ENCODE measurements at places on chromosomes 6 and 20.
A peak's percentile ranks its signal among the peaks of the same experiment; 100 is the strongest.

DNA sequence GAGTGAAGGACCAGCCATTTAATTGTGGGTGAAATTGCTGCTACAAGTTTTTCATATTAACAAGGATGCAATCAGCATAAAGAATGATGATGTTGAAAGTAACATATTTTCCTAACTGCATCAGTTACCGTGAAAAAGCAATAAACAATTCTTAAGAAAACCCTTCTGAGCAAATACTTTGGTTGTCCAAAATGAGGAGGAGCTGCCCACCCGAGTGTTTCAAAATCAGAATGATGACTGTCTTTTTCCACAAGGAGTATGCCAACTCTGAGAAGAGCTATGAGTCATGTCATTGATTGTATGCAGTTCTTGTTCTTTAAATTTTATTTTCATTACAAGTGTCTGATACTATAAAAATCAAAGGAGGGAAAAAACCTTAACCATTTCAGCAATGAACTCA lies 470.5 kb downstream of the COL12A1 start:
- peaks cover 36% of the 10 kb centered on the region for H3K4me1 ChIP-seq
- no peaks in the 10 kb centered on the region for H3K27me3 ChIP-seq
- no peaks in the 10 kb centered on the region for H3K36me3 ChIP-seq
- DNase-seq: peak; percentile 70
- no peak overlapping the region for H3K4me3 ChIP-seq

DNA sequence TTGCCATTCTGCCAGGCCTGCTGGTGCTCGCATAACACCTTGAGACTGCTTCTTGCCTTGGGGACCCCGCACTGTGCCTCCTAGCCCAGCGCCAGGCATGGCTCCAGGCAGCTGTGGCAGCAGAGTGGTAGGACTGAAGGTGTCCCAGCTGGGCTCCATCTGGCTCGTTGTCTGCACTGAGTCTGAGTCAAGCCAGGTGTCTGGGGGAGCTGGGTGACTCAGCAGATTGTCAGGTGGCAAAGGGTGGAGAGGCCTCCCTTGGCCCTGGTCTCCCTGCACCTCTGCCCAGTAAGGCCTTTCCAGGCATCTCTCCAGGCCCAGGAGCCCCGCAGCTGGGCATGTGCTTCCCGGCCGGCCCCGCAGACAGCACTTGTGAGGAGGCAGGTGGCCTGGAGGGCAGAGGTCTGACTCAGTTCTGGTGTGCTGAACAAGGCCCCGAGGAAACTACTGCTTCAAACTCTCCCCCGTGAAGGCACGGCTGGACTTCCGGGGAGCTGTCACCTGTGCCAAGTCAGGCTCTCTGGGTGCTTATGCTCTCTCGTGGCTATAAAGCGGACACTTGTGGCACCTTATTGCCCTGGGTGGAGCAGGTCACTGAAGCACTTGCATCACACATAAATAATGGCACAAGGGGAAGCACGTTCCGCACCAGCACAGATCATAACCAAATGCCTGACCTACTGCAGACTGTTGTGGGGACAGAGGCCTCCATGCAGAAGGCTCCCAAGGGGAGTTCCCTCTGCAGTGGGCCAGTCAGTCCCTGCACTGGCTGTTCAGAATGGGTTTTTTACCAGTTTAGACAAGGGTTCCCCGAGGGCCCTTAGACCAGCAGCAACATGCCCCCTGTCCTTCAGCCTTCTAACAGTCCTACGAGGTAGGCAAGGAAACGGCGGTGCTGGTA lies 27.5 kb downstream of the FOXC1 start:
- H3K36me3 ChIP-seq: no peaks in the 10 kb centered on the region
- H3K27ac ChIP-seq: no peak overlapping the region
- no peaks in the 10 kb centered on the region for H3K27me3 ChIP-seq
- no peak for DNase-seq

GRCh38 chr6:35522660-35523658 lies 10.3 kb upstream of the TULP1 start:
- no peak overlapping the region for H3K27ac ChIP-seq
- peaks cover 5% of the 10 kb centered on the region for H3K4me1 ChIP-seq
- H3K27me3 ChIP-seq: no peaks in the 10 kb centered on the region
- no peak overlapping the region for H3K4me3 ChIP-seq

GRCh38 chr6:79628466-79629288 lies 2.5 kb upstream of the SH3BGRL2 start:
- peaks cover 12% of the 10 kb centered on the region for H3K4me1 ChIP-seq
- DNase-seq: no peak
- H3K36me3 ChIP-seq: no peaks in the 10 kb centered on the region

DNA sequence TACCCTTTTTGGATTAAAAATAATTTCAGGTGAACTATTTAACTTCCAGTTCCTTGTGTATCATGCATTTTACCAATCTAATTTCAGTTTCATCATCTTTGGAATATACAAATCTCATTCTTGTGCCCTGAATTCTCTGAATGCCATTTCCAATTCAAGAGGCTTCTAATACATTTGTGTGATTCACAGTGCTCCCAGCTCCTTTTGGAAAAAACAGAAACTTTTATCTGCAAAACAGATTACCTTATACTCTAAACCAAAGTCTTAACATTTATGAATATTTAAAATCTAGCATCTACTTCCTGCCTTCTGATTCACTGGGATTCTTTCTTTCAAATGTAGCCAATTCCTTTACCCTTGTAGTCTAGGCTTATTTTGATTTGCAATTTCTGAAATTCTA lies 11.1 kb upstream of the PEX7 start:
- no peaks in the 10 kb centered on the region for H3K4me1 ChIP-seq
- H3K36me3 ChIP-seq: no peaks in the 10 kb centered on the region
- no peak overlapping the region for H3K4me3 ChIP-seq
- DNase-seq: no peak

DNA sequence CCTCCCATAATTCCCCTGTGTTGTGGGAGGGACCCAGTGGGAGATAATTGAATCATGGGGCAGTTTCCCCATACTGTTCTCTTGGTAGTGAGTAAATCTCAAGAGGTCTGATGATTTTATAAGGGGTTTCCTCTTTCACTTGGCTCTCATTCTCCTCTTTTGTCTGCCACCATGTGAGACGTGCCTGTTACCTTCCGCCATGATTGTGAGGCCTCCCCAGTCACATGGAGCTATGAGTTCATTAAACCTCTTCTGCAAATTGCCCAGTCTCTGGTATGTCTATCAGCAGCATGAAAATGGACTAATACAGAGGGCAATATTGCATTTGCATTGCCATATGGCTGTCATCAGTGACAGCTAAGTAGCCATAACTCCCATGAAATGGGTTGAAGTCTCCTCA lies 63.2 kb downstream of the ZNF217 start:
- H3K36me3 ChIP-seq: no peaks in the 10 kb centered on the region
- no peaks in the 10 kb centered on the region for H3K27me3 ChIP-seq
- H3K27ac ChIP-seq: no peak overlapping the region
- no peak overlapping the region for H3K4me3 ChIP-seq
- no peak for DNase-seq

- H3K27ac ChIP-seq: no peak overlapping the region
- no peak overlapping the region for H3K4me3 ChIP-seq
- no peaks in the 10 kb centered on the region for H3K27me3 ChIP-seq
- no peaks in the 10 kb centered on the region for H3K36me3 ChIP-seq
These were observed 135.5 kb downstream of the ZDHHC14 start for GRCh38 chr6:157516319-157517026.

GRCh38 chr6:155185544-155185943 lies 78.3 kb upstream of the CLDN20 start:
- H3K27me3 ChIP-seq: no peaks in the 10 kb centered on the region
- H3K27ac ChIP-seq: peak overlapping the region; percentile 19
- peaks cover 48% of the 10 kb centered on the region for H3K36me3 ChIP-seq
- H3K4me1 ChIP-seq: peaks cover 44% of the 10 kb centered on the region
- no peak for DNase-seq

- peaks cover 10% of the 10 kb centered on the region for H3K4me1 ChIP-seq
- peaks cover 25% of the 10 kb centered on the region for H3K36me3 ChIP-seq
- H3K4me3 ChIP-seq: no peak overlapping the region
- H3K27me3 ChIP-seq: no peaks in the 10 kb centered on the region
- H3K27ac ChIP-seq: no peak overlapping the region
These were observed 19.0 kb downstream of the HIVEP1 start for GRCh38 chr6:12030993-12031550.

GRCh38 chr20:42567409-42567808 lies 622.3 kb downstream of the PTPRT start:
- H3K27me3 ChIP-seq: no peaks in the 10 kb centered on the region
- no peaks in the 10 kb centered on the region for H3K4me1 ChIP-seq
- DNase-seq: no peak
- no peak overlapping the region for H3K27ac ChIP-seq

GRCh38 chr20:50412069-50412468 lies 98.1 kb upstream of the PTPN1 start:
- H3K27ac ChIP-seq: no peak overlapping the region
- DNase-seq: no peak
- no peaks in the 10 kb centered on the region for H3K27me3 ChIP-seq
- H3K4me3 ChIP-seq: no peak overlapping the region
- no peaks in the 10 kb centered on the region for H3K36me3 ChIP-seq

DNA sequence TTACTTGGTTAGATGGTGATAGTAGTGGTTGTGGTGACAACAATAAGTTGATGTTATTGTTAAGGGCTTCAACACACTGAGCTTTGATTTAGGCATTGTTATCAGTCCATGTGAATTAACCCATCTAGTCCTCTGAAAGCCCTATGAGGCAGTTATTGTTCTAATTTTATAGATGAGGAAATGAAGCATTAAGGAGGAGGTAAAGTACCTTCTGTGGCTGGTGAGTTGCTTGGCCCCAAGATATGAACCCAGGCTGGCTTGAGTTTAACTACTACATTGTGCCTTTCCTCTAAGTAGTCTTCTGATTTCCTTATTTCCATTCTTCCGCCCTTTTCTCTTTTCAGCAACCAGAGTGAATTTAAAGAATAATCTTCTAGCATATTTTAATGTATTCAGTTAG lies 81.7 kb downstream of the QKI start:
- H3K4me1 ChIP-seq: peaks cover 20% of the 10 kb centered on the region
- H3K27ac ChIP-seq: no peak overlapping the region
- no peaks in the 10 kb centered on the region for H3K27me3 ChIP-seq
- H3K36me3 ChIP-seq: no peaks in the 10 kb centered on the region
- H3K4me3 ChIP-seq: no peak overlapping the region

DNA sequence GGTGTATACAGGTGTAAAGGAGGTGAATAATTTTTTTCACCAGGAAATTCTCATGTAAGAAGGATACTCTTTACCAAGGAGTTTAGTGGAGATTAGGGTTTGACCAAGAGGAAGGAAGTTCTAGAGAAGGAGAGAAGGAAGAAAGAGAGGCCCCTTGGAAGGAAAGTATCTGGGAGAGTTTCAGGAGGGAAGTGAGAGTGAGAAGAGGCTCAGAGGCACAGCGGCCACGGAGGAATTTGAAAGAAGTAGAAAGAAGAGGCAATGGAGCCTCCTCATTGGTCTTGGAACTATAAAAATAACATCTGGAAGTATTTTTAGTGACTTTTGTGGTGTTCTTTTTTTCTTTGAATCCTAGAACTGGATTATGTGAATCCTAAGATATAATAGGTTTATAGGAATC lies 50.8 kb upstream of the MCUR1 start:
- H3K4me1 ChIP-seq: no peaks in the 10 kb centered on the region
- no peaks in the 10 kb centered on the region for H3K36me3 ChIP-seq
- no peak overlapping the region for H3K4me3 ChIP-seq
- DNase-seq: peak; percentile 5

- 0 out of 2 replicates have a peak, but pooled peaks cover 6% of the 10 kb centered on the region for H3K27me3 ChIP-seq
- H3K4me1 ChIP-seq: no peaks in the 10 kb centered on the region
- no peak overlapping the region for H3K4me3 ChIP-seq
- no peak overlapping the region for H3K27ac ChIP-seq
These were observed 115.4 kb downstream of the PLEKHG1 start for GRCh38 chr6:150715133-150715532.

GRCh38 chr6:57116776-57117175 lies 26.8 kb downstream of the ZNF451 start:
- no peaks in the 10 kb centered on the region for H3K4me1 ChIP-seq
- no peaks in the 10 kb centered on the region for H3K27me3 ChIP-seq
- H3K27ac ChIP-seq: no peak overlapping the region

DNA sequence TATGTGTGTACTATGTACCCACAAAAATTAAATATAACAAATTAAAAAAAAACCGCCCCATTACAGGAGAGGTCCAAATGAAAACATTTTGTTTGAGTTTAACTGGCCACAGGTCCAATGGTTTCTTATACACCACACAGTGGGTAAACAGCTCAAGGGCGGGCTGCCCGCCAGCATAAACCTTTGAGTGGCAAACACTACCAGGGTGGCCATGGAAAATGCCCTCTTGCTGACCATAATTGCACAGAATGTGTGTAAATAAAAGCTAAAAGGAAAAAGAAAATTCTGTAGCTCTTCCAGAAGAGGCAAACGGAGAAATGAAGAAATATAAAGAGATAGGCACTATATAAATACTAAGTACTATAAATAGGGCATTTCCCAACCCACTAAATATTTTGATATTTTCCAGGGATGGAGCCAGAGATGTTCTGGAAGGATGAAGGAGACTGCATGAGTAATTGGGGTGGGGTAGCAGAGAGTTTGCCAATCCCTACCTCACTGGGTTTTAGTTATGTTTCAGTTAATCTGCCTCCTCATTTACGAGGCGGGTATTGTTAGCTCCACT lies 1.1 kb upstream of the CDC5L start:
- H3K27ac ChIP-seq: peak overlapping the region; percentile 84
- H3K4me3 ChIP-seq: peak overlapping the region; percentile 73
- peak; percentile 88 for DNase-seq

DNA sequence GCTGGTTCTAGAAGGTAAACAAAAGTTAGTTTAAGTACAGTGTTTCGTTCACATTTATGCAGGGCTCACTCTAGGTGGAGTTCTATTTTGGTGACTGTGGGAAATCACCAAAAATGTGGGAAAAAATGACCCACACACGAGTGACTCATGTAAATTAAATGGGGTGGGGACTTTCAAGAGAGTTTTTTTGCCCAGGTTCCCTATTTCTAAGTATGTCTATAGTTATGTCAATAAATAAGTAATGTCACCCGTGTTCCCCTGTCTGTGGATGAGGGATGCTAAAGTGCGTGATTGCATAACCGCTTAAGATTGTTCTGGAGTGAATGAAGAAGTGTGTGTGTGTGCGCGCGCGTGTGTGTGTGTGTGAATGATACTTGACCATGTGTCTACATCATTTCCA lies 69.1 kb downstream of the MYB start:
- no peak overlapping the region for H3K27ac ChIP-seq
- DNase-seq: no peak
- H3K27me3 ChIP-seq: no peaks in the 10 kb centered on the region
- no peaks in the 10 kb centered on the region for H3K36me3 ChIP-seq
- H3K4me3 ChIP-seq: no peak overlapping the region

DNA sequence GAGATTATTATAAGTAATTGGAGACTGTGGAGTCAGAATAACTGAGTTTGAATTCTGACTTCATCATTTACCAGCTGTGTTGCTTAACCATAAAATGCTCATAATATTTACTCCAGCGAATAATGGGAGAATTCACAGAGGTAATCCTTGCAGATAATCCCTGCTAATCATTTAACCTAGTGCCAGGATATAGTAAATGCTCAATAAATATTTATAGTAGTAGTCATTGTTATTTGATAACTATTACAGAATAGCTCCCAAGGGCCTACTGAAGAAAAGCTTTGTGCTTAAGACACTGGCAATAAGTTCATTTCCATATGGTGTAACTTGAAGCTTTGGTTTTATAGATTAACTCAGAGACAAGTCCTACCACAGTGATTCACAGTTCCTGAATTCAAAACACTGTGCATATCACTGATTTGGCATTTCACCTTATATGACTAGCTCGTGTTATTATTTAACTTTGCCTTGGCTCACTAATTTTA lies 208.8 kb upstream of the PLCB4 start:
- H3K4me3 ChIP-seq: no peak overlapping the region
- no peak overlapping the region for H3K27ac ChIP-seq
- H3K27me3 ChIP-seq: no peaks in the 10 kb centered on the region
- no peak for DNase-seq
- H3K4me1 ChIP-seq: no peaks in the 10 kb centered on the region
- no peaks in the 10 kb centered on the region for H3K36me3 ChIP-seq
